ENCODE measurements at places on chromosomes 16 and 17.
A peak's percentile ranks its signal among the peaks of the same experiment; 100 is the strongest.

DNA sequence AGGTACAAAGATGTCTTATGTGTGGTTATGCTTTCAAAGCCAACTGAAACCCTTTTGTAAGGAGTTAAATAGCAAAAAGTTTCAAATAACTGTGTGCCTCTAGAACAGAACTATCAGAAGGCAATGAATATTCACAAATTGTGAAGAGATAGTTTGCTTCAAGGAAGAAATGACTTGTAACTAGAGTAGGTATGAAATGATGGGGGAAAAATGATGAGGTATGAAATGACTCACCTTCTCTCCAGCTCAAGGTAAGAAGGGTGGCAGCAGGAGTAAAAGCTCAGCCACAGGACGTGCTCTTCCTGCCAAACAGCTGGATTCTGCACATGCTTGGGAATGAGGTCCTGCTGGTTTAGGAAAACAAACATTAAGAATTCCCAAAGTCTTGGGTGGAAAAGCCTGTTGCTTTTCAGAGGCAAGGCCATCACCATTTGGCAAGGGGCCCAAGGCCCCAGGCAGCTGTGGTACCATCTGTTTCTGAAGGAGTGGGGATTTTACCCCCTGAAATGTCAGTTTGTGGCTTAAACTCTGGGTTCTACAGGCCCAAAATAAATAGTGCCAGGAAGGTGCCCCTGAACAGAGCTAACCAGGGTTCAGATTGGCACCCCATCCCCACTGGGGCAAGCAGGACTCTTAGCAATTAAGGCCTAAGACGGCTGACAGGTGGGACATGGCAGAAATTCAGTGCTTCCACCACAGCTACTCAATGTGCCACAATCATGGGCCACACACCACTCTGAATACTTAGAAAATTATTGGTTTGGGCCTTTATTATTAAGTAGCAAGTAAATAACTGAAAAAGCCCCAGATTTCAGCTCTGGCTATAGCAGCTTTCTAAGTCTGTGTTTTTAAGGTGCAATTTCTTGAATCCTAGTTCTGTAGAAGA, 13.3 kb downstream of the HERPUD1 start:
- DNase-seq, result no peak

- DNase-seq, result no peak
Observed at GRCh38 chr17:76462556-76463290, 4.7 kb upstream of the AANAT start.

- DNase-seq, result peak; percentile 20
Observed at GRCh38 chr17:63274146-63274545, 172.0 kb downstream of the CYB561 start.

GRCh38 chr17:49787884-49788477, 500 bp upstream of the KAT7 start:
- no peak for DNase-seq

- no peak for DNase-seq
Observed at GRCh38 chr17:33164169-33164881, 128.8 kb downstream of the ASIC2 start.

Data from GM03348 (cell line).